Activated CD4-positive, alpha-beta T cell treated with anti-CD3 and anti-CD28 coated beads, Interleukin-2, amount 50 U/mL, for 48 hours (primary cell): ENCODE measurements at places on chromosomes 11 and 22.

DNA sequence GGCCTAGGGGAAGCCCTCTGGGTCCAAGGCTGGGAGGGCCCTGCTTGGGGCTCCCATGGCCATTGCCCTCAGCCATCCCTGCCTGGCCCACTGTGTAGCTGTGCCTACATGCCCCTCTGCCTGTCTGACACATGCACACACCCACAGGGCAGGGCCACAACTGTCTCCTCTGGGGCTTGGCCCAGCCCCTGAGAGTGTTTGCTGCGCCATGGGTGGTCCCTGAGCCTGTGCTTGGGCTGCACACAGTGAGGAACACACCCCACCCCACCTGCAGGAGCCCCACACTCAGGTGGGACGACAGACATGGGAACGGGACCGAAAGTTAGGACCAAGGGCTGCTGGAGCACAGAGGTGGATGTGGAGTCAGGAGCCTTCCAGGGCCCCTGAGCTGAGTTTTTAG is 489.5 kb downstream of the TBC1D22A start:
- DNase-seq: no peak

DNA sequence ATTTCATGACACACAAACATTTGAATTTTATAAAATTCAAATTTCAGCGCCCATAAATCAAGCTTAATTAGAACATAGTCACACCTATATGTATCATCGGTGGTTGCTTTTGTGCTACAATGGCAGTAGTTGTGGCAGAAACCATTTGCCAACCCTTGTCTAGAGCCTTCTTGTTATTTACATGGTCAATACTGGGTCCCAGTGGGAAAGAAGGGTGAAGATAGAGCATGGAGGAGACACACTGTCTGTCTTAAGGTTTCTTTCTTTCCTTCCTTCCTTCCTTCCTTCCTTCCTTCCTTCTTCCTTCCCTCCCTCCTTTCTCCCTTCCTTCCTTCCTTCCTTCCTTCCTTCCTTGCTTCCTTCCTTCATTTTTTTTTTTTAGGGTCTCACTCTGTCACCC is 3.7 kb downstream of the OR6Q1 start:
- no peak for DNase-seq

GRCh38 chr11:81725701-81726100 is 1008.0 kb downstream of the FAM181B start:
- no peak for DNase-seq

- no peak for DNase-seq
These were observed 37.4 kb downstream of the PAK1 start for GRCh38 chr11:77436506-77436905.

DNA sequence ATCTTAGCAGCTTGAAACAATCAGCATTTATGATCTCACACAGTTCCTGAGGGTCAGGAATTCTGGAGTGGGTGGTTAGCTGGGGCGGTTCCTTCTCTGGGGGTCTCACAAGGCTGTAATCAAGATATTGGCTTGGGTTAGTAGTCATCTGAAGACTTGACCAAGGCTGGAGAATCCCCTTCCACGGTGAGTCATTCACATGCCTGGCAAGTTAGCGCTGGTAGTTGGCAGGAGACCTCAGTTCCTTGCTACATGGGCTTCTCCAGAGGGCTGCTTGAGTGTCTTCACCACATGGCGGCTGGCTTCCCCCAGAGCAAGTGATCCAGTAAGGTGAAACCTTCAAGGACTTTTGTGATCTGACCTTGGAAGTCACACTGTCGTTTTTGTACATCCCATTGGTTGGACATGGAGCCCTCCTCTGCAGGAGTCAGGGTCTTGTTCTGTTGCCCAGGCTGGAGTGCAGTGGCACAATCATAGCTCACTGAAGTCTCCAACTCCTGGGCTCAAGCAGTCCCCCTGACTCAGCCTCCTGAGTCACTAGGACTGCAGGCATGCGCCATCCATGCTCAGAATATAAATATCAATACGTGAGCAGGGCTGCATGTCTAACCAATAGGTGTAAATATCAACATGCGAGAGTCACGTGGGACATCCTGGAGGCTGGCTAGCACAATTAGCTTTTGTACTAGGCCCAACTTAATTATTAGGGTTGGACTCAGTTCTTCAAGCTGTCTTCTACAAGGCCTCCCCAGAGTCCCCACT is 7.2 kb upstream of the NIPSNAP1 start:
- no peak for DNase-seq

DNA sequence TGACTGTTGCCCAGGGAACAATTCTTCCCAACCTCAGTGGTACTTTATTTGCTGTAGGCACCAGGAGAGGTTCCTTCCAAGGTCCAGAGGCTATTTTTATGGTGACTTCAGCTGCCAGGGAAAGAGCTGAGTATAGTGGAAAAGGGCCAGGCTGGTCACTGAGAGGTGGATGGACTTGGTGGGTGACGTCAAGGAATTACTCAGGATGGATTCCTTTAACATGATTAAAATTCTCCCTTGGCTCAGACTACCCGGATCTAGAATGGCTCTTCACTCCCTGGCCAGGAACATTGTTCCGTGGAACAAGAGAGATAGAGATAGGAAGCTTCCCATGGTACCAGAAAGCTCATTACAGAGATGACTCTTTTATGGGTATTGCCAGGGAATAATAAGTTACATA is 8.7 kb upstream of the CALCA start:
- no peak for DNase-seq

DNA sequence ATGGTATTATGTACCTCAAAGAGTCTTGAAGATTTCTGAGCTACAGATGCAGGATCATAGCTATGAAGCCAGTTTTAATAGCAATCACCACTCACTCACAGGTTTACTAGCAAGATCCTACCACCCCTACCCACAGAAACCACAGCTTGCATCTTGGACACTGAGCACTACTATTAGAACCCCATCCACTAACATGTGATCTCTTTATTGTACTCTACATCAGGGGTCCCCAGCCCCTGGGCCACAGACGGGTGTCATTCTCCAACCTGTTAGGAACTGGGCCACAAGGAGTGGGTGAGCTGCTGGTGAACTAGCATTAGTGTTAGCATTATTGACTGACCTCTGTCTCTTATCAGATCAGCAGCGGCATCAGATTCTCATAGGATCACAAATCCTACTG is 844.8 kb upstream of the CHORDC1 start:
- DNase-seq: no peak

- no peak for DNase-seq
These were observed 11.8 kb upstream of the CD5 start for GRCh38 chr11:61090521-61090920.

- DNase-seq: no peak
These were observed 32.6 kb downstream of the TBX1 start for GRCh38 chr22:19793161-19793560.

GRCh38 chr11:47409440-47410369 is 1.3 kb downstream of the SLC39A13 start:
- DNase-seq: no peak

- no peak for DNase-seq
These were observed 26.1 kb downstream of the APIP start for GRCh38 chr11:34890089-34890488.
